ENCODE measurements at places on chromosomes 11 and 22.

DNA sequence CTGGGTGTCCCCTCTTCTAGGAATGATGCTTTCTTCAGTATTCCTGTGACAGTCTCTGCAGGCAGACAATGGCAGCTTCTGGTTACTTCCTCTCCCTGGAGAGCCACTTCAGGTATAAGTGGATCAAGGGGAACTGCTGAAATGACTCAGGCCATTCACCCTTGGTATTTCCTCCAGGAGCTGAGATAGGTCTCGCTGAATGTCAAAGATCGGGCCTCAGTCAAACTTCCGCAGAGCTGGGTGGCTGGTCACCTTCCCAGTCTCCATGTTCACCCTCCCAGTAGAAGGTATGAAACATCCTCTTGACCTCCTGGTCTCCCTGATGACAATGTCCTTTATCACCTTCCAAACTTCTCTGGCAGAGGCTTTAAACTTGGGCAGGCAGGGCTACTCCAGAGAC, 1.8 kb upstream of the ANKK1 start:
- no peak for DNase-seq

DNA sequence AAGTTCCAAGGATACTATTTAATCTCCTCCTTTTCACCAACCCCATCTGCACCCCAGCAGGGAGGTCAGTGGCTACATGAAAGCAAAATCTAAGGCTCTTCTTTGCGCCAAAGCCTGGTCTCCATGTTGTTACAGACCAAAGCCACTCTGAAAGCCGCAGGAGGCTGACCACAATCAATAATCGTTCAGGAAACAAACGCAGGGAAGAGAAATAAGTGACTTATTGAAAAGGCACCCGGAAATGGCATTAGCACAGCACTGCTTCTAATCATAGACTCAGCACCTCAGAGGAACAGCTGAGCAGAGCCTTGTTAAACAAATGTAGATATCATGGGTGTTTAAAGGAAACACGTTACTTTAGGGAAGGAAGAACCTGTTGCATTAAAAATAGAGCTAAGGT, 183.9 kb downstream of the KIRREL3 start:
- no peak for DNase-seq

- no peak for DNase-seq
Measured at GRCh38 chr11:124115782-124116616, 749 bp downstream of the VWA5A start.

GRCh38 chr11:36057379-36058042, 113.6 kb downstream of the LDLRAD3 start:
- DNase-seq, result no peak

DNA sequence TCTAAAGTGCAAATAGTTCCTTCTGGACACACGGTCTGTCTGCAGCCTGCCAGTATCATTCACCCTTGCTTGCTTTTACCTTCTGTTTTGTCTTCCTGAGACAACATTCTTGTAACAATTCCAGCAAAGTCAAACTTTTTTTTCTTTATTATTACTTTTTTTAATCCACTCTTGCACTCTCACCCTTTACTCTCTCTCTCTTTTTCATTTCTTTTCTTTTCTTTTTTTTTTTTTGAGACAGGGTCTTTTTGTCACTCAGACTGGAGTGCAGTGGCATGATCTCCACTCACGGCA, 53.7 kb downstream of the MCHR1 start:
- DNase-seq, result no peak

DNA sequence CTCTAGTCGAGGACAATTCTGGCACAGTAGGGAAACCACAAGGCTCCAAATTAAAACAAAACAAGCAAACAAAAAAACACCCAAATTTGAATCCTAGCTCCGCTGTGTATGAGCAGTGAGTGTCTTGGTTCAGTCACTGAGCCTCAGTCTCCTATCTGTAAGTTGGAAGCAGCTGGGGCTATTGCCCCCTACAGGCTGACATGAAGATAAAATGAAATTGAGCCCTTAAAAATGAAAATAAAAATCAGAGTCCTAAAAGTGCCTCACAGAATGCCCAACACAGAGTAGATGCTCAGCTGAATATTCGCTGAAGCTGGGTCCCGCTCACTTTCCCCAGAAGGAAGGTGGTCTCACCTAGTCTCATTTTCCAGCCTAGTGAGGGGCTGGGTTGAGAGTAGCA, 65.2 kb downstream of the PDE2A start:
- no peak for DNase-seq

All from GM18507 (cell line).